ENCODE measurements at places on chromosomes 13 and 19.

DNA sequence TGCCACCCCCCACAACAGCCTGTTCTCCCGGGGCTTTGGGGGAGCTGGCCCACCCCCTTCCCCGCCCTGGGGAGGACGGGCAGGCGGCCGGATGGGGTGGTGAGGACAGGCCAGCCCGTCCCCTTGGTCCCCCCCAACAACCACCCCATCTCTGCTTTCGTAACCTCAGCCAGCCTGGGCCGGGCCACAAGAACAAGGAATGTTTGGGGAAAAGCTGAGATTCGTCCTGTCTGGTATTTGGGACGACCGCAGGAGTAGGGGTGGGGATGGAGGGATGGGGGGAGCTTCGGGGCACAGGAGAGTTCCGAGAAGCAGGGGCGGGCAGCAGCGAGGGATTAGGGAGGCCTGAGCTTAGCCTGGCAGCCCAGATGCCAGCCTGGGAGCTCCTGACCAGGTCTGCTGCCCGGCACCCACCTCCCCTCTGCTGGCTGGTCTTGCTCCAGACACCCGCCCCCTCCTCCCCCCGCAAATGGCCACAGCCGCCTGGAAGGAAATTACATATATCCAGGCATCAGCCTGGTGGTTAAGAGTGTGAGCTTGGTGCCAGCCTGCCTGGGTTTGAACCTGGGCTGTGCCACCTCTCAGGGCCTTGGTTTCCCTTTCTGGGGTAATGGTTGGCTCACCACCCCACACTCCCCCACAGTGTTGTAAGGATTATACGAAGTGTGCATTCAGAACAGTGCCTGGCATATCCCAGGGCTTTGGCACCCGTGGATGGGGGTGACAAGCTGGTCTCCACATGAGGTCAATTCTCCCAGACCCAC lies at the start of gene PODNL1:
Gene PODNL1 (minus strand): TSS at position 117 of the 764 bp plus-strand sequence. CDS start 236 bp downstream, outside the sequence.
- DNase-seq: no peak

DNA sequence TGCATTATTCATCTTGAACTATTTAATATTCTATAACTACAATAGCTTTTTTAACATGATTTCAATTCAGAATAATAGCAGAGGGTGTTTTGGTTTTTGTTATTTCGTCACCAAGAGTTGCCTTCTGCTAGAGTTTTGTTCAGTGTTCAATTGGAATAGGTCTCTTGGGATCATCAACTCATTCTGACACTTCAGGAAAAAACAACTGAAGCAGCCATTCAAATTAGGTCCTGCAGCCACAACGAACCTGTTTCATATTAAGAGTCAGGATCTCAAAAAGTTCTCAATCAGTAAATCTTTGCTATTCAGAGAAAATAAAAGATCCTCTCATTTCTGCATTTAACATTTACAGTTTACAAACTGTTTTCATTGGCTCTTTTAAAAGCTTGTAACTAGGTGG lies 2.4 kb upstream of the CHAMP1 start:
- DNase-seq: no peak

GRCh38 chr13:41785402-41786172 lies 175.3 kb downstream of the VWA8 start:
- peak; percentile 21 for DNase-seq

GRCh38 chr19:55528030-55528803 lies 8.7 kb downstream of the SBK2 start:
- DNase-seq: no peak

- DNase-seq: no peak
These were observed 16.7 kb downstream of the GATAD2A start for GRCh38 chr19:19422156-19422555.

GRCh38 chr13:29964181-29964845 lies 113.9 kb upstream of the UBL3 start:
- DNase-seq: no peak

DNA sequence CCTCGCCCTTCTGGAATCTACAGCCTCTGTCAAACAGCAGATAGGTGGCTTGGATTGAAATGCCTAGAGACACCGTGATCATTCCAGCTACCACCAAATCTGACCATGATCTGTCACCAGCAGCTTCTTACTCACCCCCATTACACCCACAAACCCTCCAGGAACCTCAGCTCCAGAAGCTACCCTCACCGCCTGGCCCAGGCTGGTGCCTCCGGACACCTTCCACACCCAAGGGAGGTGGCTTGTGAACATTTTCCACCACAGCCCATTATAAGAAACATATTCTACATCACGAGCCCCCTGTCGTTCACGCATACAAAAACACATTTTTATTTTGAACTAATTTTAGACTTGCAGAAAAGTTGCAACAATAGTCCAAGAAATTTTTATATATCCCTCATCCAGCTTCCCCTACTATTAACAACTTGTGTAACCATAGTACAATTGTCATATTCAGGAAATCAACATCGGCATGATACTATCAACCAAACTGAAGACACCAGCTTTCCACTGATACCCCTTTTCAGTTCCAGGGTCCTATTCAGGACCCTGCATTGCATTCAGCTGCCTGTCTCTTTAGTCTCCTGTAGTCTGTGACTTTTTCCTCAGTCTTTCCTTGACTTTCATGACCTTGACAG lies 15.4 kb upstream of the UBE2L5 start:
- DNase-seq: no peak

DNA sequence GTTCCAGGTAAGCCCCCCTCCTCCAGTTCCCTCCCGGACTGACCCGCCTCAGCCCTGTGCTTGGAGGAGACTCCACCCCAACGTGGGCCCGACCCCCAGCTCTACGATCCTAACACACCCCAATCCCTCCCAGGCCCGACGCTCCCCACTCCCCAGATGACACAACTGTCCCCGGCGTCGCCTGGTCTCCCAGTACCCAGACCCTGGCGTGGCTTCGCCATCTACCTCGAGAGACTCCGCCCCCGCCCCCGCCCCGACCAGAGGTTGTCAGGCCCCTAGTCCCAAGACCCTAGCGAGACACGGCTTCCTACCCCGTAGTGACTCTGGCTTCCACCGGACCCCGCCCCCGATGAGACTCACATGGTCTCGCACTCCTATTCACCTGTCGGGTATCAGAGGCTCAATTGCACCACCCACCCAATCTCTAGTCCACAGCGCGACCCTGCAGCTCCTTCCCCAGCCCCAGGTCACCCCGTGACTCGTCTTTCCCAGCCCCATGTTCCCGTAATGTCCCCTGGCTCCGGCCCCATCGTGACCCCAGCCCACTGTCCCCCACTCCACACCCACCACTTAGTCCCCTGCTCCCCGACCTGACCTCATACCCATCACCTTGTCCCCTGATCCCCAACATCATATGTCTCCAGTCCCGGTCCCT lies 2.9 kb downstream of the CD37 start:
- no peak for DNase-seq

- no peak for DNase-seq
These were observed 11.9 kb downstream of the CYP4F12 start for GRCh38 chr19:15684828-15685227.

DNA sequence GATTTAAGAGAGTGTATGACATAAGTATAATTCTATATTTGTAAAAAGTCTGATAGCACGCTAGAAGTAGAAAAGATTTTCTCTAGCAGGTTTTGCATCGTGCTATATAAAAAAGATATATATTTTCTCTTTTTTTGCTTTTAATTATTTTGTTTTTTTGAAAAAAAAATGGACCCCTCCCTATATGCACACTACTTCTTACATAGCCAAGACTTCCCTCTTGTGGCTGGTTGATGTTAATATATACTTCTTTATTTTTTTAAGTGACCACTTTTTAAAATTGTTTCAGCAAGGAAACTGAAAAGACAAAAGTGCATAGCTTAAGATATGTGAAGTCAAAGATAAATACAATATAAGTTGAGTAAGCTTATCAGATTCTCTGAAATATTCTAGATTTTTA lies 1202.8 kb downstream of the DIAPH3 start:
- peak; percentile 29 for DNase-seq

- DNase-seq: no peak
These were observed 12.4 kb downstream of the HNRNPM start for GRCh38 chr19:8457209-8457608.

DNA sequence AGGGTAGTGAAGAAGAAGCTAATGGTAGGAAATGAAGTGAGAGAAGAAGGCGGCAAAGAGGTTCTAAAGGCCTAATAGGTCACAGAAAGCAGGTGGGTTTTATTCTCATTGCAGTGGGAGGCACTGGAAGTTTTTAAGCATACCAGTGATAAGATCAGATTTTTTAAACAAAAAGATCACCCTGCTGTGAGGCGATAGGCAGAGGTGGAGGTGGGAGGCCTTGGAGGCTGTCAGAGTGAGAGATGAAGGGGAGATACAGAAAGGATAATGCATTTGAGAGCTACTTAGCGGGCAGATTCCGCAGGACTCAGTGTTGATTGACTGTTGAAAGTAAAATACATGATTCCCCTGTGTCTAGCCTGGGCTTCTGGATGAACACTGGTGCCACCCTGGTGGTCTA lies 116.7 kb upstream of the FRY start:
- no peak for DNase-seq

DNA sequence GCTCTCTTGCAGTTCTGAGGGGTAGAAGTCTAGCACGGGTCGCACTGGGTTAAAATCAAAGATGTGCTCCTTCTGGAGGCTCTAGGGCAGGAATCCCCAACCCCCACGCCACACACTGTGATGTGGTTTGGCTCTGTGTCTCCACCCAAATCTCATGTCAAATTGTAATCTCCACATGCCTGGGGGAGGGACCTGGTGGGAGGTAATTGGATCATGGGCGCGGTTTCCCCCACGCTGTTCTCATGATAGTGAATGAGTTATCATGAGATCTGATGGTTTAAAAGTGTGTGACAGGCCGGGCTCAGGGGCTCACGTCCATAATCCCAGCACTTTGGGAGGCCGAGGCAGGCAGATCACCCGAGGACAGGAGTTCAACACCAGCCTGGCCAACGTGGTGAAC lies 26.6 kb upstream of the CALM3 start:
- peak; percentile 71 for DNase-seq

DNA sequence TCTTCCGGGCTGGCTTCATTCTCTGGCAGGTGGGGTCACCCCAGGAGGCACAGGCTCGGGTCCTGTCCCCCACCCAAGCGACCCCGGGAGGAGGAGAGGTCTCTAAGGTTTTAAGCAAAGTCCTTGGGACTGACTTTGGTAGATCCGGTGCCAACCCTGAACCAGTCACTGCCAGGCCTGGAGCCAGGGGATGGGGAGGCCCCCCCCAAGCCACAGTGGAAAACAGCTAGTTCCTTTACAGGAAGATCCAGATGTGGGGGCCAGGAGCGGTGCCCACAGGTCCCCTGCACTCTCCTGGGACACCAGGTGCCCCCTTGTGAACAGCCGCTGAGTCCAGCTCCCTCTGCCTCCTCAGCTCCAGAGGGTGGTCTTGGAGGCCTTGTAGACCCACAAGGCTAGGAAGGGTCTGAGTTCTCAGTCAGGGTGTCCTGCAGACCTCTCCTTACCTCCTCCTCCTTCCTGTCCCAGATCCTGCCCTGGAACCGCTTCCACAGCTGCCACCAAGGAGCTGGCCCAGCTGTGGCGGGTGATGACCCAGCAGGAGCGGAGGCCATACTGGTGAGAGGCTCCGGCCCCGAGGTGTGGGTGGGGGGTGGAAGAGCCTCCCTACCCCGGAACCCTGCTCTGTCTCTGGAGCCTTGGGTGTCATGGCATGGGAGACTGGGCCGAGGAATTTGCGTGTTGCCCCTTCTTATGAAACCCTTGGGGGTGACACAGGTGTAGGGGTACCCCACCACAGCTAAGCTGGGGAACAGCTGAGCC lies 6.0 kb downstream of the SIX5 start:
- DNase-seq: no peak

DNA sequence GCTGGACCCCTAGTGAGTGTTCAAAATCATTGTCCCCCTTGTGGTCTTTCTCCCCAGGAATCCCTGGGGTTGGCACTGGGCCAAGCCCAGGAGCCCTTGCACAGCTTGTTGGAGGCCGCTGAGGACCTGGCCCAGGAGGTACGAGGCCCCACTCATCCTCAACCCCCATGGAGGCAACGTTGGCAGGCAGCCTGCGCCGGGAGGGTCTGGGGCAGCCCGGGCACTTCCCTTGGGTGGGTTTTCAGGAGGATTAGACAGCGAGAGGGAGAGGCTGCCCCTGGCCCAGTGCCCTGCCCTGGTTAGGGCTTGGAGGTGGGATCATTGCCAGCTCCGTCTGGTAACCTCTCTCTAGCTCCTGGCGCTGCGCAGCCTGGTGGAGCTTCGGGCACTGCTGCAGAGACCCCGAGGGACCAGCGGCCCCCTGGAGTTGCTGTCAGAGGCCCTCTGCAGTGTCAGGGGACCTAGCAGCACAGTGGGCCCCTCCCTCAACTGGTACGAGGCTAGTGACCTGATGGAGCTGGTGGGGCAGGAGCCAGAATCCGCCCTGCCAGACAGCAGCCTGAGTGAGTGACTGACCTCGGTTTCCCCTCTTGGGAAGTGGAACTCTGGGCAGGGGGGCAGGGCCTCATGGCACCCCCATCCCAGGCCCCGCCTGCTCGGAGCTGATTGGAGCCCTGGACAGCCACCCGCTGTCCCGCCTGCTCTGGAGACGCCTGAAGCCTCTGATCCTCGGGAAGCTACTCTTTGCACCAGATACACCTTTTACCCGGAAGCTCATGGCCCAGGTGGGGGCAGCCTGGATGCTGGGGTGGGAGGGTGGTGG lies 3.0 kb downstream of the ABCA7 start:
- no peak for DNase-seq

DNA sequence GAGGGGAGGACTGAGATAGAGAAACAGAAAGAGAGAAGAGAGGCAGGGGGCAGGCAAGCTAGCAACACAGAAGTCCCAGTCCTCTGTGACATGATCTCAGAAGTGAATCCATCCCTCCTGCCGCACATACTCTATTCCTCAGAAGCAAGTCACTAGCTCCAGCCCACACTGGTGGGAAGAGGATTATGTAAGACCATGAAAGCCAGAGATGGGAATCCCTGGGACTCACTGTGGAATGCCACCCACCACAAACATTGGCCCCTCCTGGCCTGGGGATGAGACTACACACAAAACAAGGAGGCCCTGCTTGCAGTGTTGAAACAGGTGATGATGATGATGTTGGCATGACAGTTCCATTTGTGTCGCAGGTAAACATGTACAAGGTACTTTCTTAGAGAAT lies 419.9 kb downstream of the IRS2 start:
- DNase-seq: no peak

DNA sequence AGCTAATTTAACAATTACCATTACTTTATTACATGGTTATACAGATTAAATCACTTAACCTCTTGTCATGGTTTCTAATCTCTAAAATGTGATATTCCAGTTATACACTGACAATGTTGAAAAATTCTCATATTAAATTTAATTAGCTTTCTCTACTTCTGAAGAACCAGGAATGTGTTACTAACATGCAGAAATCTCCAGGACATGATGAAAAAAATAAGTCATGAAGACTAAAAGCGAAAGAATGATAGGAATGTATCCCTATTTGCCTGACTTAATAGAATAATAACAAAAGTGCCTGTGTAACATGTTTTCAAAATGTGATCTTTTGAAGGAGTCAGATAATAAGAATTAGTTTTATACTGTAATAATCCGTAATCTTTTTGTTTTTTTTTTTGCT lies 2823.7 kb upstream of the PCDH20 start:
- DNase-seq: no peak

GRCh38 chr19:41325947-41326706 lies 16.2 kb downstream of the CCDC97 start:
- no peak for DNase-seq

DNA sequence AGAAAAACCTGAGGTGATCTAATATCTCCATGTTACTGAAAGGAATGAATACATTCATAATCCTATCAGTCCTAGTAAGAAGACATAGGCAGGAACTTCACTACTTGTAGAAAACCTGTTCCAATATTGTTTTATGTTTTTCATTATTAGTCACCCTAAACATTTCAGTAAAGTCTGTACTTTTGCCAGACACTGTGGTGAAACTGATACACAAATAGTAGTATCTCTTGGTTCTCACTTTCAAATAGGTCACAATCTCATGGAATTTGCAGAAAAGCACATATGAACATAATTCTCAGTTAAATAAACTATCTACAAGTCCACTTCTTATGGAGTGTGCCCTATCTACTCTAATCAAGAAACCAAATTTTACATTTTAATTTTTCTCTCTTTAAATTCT lies 88.3 kb upstream of the PCDH9 start:
- no peak for DNase-seq

All from suppressor macrophage treated with lipopolysaccharide for 1 hour (primary cell).